Heart left ventricle (tissue), 16 donors: ENCODE measurements at places on chromosomes 2 and 18. TPM values are rescaled to one million over a fixed set of nuclear protein-coding genes. Genes with fewer than 3 reads are reported as not detected.
A peak's percentile ranks its signal among the peaks of the same experiment; 100 is the strongest.

The DSG2 gene
- 50.4 TPM for total RNA-seq

The SLC4A5 gene
- 2.9 TPM for total RNA-seq

The ATP6V1C2 gene
- total RNA-seq, result 0.32 TPM

DNA sequence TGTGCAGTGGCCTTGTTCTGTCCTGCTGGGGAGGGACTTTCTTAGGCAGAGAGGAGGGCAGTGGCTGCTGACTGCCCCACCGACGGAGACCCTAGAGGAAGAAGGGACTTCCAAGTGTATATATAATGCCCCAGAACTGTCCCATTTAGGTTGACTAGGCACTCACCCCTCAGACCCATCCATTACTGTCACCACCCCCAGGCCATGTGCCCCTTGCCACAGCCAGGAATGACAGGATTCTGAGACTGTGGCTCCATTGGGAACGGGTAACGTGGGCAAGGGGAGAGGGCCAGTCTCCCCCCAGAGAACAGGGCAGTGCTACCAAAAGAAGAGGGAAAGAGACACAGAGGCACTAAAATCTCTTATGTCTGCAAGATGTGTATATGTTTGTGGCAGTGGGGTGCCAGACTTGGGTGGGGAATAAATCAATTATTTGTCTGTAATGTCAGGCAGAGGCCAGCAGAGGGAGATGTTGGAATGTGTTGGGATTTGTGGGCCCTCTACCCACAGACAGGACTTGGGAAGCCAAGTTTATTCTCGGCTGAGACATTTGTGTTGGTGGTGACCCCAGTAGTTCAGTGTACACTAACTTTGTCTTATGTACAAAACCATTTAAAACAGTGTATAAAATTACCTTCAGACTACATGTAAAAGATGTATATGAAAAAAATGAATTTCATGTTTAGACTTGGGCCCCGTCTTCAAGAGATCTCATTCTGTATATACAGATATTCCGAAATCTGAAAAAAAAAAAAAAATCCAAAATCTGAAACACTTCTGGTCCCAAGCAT is 24.0 kb upstream of the TMEM37 start:
- DNase-seq, result peak; percentile 55

DNA sequence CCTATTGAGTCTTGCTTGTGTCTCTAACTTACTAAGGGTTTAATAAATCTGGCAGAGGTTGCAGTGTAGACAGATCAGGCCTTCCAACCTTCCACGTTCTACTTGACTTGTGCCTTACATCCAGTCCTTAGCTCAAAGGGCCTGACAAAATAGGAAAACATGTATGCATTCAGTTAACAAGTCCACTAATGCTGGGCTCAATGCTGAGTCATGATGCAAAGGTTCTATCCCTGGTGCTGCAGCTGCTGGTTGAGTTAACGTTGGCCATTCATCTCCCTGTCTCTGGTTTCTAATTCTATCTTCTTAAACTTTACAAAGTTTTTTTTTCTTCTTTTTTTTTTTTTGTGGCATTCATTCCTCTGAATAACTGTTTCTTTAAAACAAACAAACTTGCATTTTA is 46.3 kb upstream of the ITGB6 start:
- no peak for DNase-seq

DNA sequence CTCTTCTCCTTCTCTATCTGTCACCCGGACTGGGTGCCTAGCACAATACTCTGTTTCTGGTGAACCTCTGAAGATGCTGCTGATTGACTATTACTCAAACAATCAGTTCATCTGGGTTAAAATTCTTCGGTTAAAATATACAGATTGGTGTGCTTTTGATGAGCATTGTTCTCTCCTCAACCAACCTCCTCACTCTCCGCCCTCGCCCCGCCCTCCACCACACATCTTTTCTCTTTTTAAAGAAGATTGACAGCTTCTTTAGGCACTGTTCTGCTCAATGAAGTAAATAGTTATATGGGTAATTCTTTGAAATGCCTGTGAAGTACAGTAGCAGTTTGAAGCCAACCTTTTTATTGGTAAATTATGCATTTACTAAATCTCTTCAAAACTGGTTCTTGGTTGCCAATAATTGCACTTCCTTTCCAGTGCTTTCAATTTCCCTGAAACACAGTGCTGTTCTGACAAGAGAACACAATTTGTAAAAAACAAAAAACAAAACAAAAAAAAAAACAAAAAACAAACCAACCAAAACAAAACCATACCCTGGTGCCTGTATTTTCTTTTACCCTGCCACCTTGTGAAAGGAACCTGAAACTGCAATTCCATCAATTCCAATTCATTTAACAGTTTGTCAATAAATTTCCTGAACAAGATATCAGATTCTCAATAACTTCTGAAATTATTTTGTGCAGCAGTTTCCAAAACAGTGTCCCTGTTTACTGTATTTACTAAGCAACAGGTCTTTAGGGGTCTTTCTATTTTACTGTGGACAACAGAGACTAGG is 188.6 kb downstream of the LRP1B start:
- DNase-seq, result no peak

DNA sequence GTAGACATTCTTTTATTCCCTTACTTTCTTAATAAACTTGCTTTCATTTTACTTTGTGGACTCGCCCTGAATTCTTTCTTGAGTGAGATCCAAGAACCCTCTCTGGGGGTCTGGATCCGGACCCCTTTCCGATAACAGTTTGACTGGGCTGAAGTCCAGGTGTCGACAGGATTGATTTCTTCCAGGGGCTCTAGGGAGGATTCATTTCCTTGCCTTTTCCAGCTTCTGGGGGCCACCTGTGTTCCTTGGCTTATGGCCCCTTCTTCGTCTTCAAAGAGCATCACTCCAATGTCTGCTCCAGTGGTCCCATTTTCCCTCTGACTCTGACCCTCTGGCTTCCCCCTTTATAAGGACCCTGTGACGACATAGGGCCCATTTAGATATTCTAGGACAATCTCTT is 67.5 kb downstream of the COPS8 start:
- DNase-seq, result no peak
